ENCODE measurements at places on chromosomes 7 and 10. TPM values are rescaled to one million over a fixed set of nuclear protein-coding genes. Genes with fewer than 3 reads are reported as not detected.

HTR5A gene
- total RNA-seq, result not detected

VWA2 gene
- total RNA-seq, result not detected

SERPINE1 gene
- total RNA-seq, result 3,900 TPM

PRRT4 gene
- not detected for total RNA-seq

HOXA9 gene
- 0.81 TPM for total RNA-seq

INA gene
- 0.18 TPM for total RNA-seq

CYP3A4 gene
- total RNA-seq, result not detected

DYNC1I1 gene
- 0.54 TPM for total RNA-seq

ERLIN1 gene
- total RNA-seq, result 43.9 TPM

PODXL gene
- total RNA-seq, result 66.4 TPM

CDNF gene
- 0.47 TPM for total RNA-seq

MARVELD1 gene
- total RNA-seq, result 11.2 TPM

Measured in endothelial cell of coronary artery (primary cell).